ENCODE measurements at places on chromosomes 3 and 15.

DNA sequence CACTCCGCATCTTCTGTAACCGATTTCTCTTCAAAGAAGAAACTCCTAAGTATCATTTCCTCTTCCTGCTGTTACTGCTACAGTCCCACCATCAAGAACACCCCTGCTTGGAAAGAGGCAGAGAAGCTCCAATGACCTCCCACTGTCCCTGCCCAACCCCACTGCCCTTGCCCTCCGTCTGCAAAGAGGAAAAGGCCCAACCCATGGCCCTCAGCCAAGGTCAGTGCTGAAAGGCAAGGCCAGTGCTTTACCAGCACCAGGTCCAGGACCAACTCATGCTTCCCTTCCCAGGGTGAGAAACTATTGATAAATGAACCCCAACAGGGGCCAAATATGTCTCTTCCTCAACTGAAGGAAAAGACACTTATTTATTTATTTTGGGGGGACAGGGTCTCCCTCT, 22.5 kb downstream of the FAM240A start:
- DNase-seq = no peak

DNA sequence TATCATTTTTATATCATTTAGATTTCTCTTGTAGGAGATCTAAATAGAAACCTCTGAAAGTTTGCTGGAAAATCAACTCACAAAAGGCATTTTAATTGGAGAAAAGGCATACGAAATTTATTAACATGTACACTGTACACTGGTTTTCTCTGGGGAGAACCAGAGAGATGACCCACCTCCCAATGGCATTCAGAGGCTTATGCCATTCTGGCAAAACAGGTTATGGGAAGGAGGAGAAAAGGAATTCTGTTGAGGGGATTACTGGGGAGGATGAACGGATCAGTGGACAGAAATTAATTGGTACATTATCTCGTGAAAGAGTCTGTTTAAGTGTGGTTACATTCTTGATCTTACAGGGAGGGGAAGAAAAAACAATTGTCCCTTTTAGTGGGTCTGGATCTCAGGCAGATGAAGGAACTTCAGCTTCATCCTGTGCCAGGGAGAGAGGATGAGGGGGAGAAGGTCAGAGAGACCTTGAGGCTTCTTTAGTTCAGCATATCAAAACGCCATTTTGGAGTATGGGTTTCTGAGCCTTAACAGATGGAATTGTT, 16.5 kb downstream of the RAB11A start:
- DNase-seq = no peak

DNA sequence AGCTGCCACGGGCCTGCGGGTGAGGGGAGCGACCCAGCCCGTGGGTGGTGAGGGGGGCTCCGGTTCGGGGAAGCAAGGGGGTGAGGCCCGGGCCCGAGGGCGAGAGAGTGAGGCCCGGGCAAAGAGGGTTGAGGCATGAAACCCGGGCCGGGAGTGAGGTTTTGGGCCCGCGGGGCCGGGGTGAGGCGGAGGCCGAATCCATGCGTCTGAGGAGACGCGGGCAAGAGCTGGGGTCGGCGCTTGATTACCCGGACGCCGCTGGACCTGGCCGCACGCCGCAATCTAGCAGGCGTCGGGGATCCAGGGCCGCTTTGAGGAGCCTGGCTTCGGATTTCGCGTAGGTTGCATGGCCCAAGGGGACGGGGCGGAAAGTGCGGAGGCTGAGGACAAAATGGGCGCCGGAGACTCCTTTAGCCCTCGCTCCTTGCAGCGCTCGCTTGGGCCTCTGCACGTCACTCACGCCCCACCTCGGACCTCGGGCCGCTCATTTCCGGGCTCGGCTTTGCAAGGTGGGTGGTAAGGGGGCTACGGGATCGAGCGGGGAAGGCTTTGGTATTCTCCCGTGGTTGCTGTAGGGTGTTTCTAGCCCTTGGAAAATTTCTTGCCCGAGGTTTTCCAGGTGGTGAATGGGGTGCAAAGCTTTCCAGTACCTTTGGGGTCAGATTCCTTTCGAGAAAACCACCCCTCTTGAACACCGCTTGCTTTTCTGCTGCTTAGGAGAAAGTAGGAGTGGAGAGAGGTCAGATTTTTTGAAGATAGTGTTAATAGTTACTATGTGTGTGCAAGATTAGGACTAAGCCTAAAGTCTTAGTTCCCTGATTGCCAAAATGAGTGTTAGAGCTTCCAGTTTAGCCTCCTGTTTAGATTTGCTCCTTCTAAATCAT, 827 bp downstream of the SLC25A36 start:
- peak; percentile 86 for DNase-seq

DNA sequence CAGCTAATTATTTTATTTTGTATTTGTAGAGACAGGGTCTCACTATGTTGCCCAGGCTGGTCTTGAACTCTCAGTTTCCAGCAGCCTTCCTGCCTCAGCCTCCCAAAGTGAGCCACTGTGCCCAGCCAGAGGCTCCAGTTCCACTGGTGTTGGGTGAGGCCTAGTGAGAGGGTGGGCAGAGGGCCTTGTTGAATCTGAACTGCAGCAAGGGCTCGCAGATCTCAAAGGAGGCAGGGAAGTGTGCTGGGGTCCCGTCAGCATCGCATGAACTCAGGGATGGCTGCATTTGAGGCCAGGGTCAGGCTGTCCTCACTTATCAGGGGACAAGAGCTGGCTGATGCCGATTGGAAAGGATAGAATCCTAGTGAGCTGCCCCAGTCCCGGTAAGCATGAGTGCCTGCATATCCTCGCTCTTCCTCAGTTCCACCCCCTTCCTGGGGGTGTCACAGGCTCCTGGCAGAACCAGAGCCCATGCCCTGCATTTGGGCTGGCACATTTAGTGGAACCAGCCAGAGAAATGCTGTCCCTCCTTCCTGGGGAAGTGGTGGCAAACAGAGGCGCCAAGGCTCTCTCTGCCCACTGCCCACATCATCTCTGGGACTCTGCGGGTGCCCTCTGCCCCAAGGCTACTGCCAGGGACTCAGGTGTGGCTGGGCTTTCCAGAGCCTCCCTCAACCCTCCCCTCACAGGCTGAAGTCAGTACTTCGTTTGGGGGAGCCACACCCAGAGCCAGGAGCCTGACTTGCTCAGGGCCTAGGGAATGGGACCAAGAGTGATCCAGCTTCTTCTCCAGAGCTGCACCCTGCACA, 24.1 kb downstream of the ALS2CL start:
- peak; percentile 35 for DNase-seq

GRCh38 chr3:19030522-19030839, 117.8 kb upstream of the KCNH8 start:
- DNase-seq = no peak

GRCh38 chr3:95442766-95443165, 1371.6 kb upstream of the EPHA6 start:
- DNase-seq = no peak

- DNase-seq = no peak
Observed at GRCh38 chr15:60718661-60719069, 239.7 kb upstream of the ICE2 start.

- DNase-seq = no peak
Observed at GRCh38 chr3:185134509-185134908, 18.4 kb downstream of the C3orf70 start.

DNA sequence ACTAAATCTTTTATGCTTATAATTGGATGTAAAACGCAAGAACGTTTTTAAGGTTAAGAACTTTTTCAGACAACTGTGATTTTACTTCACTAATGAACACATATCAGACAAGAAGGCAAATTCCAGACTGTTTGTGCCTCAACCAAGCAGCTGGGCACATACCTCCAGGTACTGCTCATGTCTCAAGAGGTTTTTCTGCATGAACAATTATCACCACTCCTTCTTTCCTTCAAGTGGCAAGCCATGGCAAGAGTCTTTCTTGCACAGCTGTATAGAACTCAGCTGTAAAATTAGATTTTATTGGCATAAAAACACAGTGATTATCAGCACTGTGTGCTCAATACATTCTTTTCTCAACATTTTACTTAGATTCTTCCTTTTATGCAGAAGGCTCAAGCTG, 64.3 kb downstream of the FNDC3B start:
- no peak for DNase-seq

- no peak for DNase-seq
Observed at GRCh38 chr3:127572186-127572585, 18.3 kb downstream of the TPRA1 start.

- DNase-seq = no peak
Observed at GRCh38 chr3:184234671-184235380, 5.4 kb downstream of the VWA5B2 start.

DNA sequence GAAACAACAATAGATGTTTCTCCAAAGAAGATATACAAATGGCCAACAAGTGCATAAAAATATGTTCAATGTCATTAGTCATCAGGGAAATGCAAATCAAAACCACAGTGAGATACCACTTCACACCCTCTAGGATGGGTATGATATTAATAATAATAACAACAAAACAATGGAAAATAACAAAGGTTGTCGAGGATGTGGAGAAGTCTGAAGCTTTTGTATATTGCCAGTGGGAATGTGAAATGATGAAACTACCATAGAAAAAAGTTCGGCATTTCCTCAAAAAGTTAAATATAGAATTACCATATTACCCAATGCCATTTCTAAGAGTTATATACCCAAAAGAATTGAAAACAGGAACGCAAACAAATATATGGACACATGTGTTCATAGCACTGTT, 10.8 kb downstream of the BHLHE40 start:
- no peak for DNase-seq

DNA sequence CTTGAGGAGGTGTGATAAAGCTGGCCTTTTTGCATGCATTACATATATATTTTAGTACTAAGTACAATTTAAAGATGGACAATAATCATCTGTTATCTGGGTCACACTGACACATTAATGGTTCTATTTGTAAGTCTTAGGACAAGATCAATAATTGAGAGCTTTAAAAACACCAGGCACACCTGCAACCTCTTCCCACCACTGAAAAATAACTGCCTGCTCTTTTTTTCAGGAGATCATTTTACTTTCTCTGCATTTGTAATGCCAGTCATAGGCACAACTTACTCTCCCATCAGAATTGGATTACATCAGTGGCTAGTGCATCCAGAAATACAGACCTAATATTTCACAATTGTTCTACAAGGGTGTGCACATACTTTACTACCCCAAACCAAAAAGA, 149.8 kb downstream of the MECOM start:
- DNase-seq = no peak

DNA sequence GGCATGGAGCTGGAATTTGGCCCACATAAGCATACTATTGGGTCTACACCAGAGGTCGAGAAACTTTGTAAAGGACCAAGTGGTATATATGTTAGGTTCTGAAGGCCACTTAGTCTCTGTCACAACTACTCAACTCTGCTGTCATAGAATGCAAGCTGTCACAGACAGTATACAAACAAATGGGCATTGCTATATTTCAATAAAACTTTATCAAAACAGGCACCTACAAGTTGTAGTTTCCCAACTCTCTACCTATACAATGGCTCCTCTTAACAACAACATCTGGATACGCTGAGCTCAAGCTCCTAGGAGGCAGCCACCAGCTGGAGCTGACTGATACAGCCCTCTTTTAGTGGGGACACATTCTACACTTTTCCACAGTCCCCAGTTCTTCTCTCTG, 15.7 kb upstream of the PRICKLE2 start:
- DNase-seq = no peak

DNA sequence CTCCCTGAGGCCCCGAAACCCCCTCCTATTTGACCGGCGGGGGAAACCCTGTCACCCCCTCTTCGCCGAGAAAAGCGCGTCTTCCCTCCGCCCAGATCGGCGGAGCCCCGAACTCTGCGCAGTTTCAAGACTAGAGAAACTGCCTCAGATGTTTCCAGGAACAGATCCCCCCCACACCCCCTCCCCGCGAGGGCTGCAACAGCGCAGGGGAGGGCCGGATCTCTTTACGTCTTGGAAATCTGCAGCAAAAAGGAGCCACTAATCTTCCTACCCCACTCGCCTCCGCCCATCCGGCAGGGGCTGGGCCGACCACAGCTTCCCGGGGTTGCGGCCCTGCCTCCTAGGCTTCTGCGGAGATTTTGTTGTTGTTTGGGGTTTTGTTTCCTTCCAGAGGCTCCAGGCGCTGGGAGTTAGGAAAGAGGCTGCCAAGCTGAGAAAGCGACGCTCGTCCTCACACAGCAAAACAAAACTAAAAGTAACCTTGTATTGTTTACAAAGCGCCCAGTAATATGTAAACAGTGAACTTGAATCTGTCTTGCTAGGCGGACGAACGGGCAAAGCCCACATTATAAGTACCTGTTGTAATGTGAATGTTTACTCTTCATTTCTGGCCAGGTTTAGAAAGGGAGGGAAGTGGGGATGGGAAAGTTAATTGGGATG, 2.2 kb downstream of the FOXB1 start:
- DNase-seq = peak; percentile 90

- no peak for DNase-seq
Observed at GRCh38 chr3:120432150-120432860, 18.5 kb downstream of the FSTL1 start.

DNA sequence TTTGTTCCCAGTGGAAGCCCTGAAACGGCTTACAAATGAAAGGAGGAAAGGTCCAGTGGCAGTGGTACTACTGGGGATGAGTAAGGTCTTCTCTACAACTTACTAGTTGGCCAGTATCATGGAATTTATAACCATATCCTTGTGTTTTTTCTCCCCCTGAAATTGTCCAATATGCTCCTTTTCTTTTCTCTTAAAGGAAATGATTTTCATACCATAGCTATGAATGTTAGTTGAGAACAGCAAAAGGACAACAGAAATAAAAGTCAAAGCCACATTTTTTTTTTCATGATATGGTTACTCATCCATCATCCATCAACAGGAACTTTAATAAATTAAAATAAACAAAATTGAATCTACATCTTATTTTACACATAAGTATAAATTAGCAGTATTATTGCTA, 450.4 kb downstream of the MFSD1 start:
- no peak for DNase-seq

GRCh38 chr3:59764171-59764570, 714.3 kb upstream of the CFAP20DC start:
- DNase-seq = no peak

DNA sequence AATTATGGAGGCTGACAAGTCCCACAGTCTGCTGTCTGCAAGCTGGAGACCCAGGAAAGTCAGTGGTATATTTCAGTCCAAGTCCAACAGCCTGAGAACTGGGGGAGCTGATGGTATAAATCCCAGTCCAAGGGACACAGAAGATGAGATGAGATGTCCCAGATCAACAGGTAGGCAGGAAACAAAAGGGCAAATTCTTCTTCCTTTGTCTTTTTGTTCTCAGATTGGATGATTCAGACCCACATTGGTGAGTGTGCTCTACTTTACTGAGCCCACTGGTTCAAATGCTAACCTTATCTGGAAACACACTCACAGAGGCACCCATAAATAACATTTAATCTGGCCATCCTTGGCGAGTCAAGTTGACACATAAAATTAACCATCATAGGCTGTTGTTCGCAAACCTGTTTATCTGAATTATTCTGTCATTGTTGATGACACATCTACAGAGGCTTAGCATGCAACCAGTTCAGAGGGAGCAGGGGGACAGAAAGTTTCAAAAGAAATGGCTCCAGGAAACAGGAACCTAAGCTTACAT, 62.7 kb upstream of the ITGA11 start:
- DNase-seq = no peak

Measured in ecto neural progenitor cell (in vitro differentiated cells).